ENCODE measurements at places on chromosomes 5 and 9.

- DNase-seq, result peak; percentile 20
These were observed 80.1 kb upstream of the CACNA1B start for GRCh38 chr9:137797206-137798120.

- DNase-seq, result no peak
These were observed 67.4 kb upstream of the PRRC1 start for GRCh38 chr5:127450046-127450445.

DNA sequence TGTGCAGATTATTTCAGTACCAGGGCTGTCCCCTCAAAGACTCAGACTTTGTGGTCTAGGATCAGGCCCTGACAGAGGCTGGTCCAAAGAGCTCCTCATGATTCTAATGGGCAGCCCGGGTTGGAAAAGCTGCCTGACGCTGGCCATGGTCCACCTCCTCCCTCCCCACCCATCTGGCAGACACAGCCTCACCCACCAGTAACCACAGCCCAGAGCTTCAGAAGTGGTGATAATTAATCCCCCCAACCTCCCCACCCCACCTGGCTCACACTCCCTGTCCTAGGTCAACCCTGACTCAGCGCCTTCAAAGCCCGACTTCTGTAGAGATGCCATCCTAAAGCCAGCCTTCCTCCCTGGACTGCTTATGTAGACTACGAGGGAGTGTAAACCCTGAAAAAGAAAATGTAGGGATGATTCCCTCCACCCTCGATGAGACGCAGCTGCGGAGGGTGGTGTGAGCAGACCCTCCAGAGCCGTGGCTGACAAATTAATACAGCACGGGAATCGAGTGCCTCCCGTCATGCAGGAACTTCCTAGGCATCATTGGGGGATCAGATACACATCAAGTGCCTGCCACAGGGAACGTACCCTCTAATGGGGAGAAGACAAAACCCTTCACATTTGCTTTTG is 7.0 kb downstream of the UBE2QL1 start:
- DNase-seq, result no peak

- DNase-seq, result no peak
These were observed 91.9 kb upstream of the GABRP start for GRCh38 chr5:170691657-170692056.

- no peak for DNase-seq
These were observed 41.3 kb downstream of the CAVIN4 start for GRCh38 chr9:100619194-100619593.

DNA sequence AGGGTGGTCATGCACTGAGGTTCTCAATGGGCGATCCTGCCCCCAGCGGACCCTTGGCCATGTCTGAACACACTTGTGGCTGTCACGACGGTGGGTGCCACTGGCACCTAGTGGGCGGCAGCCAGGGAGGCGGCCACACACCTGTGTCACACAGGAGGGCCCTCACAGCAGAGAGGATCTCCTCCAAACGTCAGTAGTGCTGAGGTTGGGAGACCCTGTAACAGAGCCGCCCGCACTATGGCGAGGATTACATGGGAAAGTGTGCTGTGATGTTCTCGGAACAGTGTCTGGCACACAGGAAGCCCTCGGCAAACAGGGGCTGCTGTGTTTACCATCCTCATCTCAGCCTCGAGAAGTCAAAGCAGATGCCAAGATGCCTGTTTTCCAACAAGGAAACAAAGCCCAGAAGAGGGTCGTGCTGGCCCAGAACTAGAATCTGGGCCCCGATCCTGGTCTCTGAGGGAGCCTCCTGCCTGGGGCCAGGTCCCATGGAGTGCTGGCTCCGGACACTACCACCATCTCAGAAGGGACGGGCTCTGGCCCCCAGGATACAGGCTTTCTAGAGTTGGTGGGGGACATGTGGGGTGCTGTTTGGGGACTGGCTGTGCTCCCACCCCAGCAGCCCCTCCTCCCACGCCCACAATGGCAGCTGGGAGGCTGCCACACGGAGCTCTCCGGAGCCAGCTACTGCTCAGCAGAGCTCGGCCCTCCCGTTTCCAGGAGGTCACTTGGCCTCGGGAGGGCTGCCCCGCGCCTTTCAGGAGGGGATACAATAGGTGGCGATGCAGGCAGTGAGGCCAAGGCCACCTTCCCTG is 48.2 kb downstream of the DBH start:
- DNase-seq, result no peak

DNA sequence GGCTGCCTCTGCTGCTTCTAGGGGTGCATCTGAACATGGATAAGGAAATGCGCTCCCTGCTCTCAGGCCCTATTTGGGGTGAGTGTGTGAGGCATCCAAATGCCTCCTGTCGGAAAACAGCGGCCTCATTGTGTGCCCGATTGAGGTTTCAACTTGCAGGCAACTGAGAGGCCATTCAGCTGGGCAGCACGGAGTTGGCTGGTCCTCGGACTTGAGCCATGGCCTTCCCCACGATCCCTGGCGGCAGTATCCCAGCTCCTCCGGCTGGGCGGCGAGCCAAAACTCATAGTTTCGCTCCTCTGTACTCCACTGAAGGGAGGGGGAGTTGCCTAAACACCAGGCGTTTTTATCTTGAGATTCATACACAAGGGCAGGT is 597.3 kb upstream of the SGCD start:
- no peak for DNase-seq

GRCh38 chr9:13447843-13448422 is 168.4 kb upstream of the MPDZ start:
- no peak for DNase-seq

DNA sequence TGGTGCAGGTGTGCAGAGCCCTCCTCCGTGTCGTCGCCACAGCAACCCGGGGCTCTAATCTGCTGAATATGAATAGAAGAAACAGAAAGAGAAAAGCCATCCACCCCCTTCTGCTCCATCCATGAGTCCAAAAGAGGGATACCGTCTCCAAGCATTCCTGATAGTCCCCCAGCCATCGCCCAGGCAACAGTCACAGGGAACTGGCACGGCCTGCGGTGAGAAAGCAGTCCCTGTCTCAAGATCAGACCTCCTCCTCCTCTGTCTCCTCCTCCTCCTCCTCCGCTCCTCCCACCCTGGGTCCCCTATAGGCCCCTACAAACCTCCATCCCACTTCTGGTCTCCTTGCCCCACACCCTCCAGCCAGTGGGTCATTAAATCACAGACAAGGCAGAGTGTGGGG is 308.1 kb upstream of the MPDZ start:
- no peak for DNase-seq

DNA sequence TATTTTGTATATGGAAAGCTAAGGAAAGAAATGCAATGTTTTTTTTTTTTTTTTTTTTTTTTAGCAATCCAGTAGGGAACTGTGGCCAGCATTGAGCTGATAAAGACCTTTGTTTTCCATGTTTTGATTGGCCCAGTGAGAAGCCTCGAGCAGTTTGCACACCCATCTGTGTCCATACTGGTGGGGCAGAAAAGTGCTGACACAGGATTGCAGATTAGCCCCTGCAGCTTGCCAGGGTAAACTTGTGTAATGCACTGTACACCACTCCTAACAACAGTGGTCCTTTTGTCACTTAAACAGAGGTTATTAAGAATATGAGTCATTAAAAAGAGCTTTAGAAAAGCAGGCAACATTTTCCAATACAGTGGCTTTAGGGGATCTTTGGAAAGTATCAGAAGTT is 132.8 kb upstream of the CDKN2B start:
- DNase-seq, result no peak

DNA sequence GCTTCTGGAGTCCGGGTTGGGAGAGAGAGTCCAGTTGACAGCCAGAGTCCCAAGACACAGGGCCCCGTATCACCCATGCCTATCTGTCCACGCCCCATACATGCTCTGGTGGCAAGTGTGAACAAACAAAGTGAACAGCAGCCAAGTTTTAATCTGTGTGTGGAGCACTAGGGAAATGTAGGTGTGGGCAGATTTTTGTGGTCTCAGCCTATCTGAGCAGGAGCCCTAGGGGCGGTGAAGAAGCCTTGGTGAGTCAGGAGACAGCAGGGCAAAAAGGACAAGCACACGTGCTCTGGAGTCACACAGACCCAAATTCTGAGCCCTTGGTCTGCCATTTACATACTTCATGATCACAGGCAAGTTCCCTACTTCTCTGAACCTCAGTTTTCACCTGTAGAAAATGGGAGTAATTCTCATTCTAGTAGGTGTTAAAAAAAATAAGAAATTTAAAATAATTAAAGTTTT is 23.2 kb downstream of the EGR1 start:
- no peak for DNase-seq

DNA sequence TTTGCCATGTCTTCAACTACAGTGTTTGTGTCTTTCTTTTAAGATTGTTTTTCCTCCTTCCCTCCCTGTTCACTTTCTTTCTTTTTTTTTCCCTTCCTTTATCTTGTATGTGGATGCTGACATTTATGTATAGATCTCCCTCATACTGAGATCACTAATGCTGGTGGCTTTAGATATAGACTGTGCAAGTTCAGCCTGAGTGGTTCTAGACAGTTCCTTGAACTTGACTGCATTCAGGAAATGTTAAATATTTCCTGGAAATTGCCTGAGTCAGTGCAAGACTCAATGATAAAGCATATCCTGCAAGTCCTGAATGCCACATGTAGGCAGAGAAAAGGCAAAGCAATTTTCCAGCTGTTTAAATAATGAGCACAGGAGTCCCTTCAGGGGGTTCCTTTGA is 182.5 kb upstream of the NR3C1 start:
- DNase-seq, result peak; percentile 5

- no peak for DNase-seq
These were observed at the start of gene PDE4D for GRCh38 chr5:59893429-59894227. Gene PDE4D (minus strand): TSS chr5:59893726.

DNA sequence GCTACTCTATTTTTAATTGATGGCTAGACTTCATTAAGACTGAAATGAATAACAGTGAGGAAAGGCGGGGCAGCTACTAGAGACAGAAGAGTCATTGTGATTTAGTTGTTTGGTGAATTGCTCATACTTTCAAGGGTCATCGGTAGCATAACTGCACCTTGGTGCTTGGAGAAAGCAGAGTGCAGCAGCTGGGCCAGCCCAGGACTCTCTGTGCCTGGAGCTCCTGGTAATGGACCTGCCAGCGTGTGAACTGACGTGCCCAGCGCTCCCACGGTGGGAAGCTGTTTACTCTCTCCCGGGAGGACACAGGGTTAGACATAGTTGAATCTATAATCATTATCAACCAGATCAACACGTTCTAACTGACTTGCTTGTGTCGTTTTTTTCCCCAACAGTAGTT is 42.9 kb downstream of the LURAP1L start:
- DNase-seq, result no peak

GRCh38 chr9:133901184-133901835 is 90.8 kb downstream of the VAV2 start:
- DNase-seq, result no peak

- DNase-seq, result no peak
These were observed 38.0 kb downstream of the RAPGEF1 start for GRCh38 chr9:131701789-131702337.

DNA sequence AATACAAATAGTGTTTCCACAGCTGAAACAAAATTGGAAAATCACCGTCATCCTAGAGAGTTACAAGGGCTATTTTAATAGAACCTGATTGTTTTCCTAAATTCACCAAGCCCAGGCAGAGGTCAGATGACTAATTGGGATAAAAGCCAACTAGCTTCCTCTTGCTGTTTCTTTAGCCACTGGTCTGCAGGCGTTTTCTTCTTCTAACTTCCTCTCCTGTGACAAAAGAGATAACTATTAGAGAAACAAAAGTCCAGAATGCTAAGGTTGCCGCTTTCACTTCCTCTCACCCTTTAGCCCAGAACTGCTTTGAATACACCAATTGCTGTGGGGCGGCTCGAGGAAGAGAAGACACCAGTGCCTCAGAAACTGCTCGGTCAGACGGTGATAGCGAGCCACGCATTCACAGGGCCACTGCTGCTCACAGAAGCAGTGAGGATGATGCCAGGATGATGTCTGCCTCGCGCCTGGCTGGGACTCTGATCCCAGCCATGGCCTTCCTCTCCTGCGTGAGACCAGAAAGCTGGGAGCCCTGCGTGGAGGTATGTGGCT is at the start of gene TLR4:
Gene TLR4, plus strand, starts transcription at position 380 of the 552 bp plus-strand sequence. Its CDS starts 70 bp downstream, at position 450.
- no peak for DNase-seq

- no peak for DNase-seq
These were observed 210.1 kb upstream of the CDH10 start for GRCh38 chr5:24854850-24855249.

All from NCI-H1417 treated with DMSO at 0.1 percent for 48 hours (cell line).